ENCODE measurements at places on chromosomes 3 and 15.

- DNase-seq: no peak
Measured at GRCh38 chr3:27340534-27340933, 28.6 kb downstream of the NEK10 start.

GRCh38 chr3:99863588-99863987 is 45.9 kb downstream of the CMSS1 start:
- no peak for DNase-seq

DNA sequence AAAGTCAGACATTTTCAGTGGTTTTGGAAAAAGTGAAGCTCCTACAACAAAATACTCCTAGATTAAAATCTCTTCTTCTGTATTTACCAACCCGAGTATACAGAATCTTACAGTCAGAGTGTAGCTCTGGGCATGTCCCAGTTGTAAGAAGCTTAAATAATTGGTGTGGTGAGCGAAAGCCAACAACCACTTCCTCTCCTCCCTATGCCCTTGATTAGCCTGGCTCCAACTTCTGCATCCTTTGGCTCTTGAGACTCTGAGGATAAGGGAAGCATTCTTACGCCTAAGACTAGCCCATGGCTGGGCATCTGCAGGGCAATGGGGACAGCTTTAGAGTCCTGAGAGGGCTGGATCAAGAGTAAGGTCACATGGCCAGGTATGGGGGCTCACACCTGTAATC is 25.5 kb downstream of the RFT1 start:
- DNase-seq: no peak

DNA sequence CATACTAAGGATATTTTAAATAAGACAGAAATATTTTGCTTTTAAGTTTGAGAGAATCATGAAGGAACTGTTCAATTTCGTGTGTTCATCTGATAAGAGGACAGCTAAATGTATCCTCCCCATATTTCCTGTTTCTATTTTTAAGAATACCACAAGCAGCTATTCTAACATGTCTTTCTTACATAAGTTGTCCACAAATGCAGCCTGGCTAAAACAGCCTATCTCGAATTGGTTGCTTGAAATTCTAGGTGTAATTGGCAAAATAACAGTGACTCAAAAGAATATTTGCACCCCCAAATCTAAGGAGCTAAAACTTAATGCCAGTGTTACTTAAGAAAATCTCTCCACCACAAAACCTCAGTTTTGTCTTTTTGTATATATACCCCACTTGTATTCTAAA is 35.0 kb downstream of the BTLA start:
- no peak for DNase-seq

GRCh38 chr15:38622304-38622703 is 57.7 kb upstream of the RASGRP1 start:
- DNase-seq: no peak

DNA sequence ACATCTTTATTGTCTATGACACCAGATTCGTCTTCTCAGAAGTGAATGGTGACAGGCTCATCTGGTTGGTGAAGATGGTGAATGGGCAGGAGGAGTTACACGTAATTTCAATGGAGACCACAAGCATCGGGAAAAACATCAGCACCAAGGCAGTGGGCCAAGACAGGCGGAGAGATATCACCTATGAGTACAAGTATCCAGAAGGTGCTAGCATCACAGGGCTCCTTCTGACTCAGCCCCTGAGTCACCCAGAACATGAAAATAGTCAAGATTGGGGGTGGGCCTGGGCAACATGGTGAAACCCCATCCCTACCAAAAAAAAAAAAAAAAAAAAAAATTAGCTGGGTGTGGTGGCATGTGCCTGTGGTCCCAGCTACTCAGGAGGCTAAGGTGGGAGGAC is 32.6 kb downstream of the TGM4 start:
- DNase-seq: no peak

DNA sequence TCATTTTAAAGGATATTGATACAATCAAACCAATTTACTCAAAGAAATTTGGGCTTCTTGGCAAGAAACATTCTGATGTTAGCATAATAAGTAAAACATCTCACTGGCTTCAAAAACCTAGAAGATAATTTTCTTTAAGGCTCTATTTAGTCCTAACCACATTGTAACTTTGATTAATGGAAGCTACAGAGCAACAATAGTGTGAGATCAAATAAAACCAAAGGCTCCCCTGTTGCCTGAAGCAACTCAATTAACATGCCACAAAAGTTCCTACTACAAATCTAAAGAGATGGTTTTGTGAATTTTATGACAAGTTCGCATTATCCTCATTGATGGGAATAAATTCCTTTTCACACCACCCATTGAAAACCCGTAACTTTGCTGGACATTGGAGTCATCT is 5.9 kb downstream of the DPH6 start:
- no peak for DNase-seq

Data from NCI-H187 (cell line).